ENCODE measurements at places on chromosomes 5 and 9. TPM values are rescaled to one million over a fixed set of nuclear protein-coding genes. Genes with fewer than 3 reads are reported as not detected.

- no peak for DNase-seq
Measured at GRCh38 chr5:173909199-173909598, 21.1 kb downstream of the CPEB4 start.

DNA sequence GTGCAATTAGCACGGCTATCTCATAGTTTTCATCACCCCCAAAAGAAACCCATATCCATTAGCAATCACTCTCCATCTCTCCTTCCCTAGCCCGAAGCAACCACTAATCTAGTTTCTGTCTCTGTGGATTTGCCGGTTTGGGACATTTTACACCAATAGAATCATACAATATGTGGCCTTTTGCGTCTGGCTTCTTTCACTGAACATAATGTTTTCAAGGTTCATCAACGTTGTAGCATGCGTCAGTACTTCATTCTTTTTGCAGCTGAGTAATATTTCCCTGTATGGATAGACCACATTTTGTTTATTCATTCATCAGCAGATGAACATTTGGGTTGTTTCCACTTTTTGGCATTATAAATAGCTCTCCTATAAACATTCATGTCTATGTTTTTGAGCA is 75.4 kb upstream of the TBC1D2 start:
- DNase-seq = no peak

- DNase-seq = no peak
Measured at GRCh38 chr5:58037899-58038298, 422.0 kb downstream of the PLK2 start.

DNA sequence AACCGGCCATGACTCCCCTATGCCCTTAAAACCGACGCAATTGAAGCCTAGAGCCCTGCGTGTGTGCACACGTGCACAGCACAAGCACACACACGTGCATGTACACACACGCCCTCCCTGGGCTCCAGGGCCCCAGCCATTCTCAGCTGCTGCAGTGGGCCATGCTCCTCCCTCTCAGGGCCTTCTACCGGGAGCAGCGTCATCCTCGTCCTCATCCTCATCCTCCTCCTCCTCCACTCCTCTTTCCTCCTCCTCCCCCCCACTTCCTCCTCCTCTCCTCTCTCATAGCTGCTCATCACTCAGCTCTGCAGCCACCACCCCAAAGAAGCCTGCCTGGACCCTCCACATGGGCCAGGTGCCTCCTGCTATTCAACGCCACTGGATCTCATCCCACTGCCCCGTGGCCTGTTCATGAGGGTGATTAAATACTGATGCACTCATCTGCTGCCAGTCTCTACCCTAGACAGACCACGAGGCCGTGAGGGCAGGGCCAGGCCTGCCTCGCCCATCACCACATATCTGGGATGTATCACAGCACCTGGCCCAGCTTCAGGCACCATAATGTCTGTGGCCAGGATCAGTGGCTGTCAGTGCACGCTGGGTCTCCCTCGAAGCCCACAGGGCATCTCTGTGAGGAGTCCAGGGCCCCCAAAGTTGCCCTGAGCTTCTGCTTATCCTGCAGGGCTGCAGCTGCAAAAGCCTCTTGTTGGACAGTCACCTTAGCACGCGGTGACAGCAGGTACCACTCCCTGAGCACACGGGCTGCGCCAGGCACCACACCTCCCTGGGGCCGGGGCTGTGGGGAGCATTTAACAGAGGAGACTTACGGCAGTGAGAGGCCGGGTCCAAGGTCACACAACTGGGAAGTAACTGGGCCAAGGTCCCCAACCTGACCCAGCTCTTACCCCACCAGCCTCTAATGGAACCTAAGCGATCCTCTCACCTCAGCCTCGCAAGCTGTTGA is 9.8 kb downstream of the FAM78A start:
- peak; percentile 81 for DNase-seq

- DNase-seq = no peak
Measured at GRCh38 chr9:129194221-129194620, 16.2 kb upstream of the IER5L start.

- DNase-seq = no peak
Measured at GRCh38 chr9:81035171-81035570, 654.2 kb downstream of the TLE1 start.

- no peak for DNase-seq
Measured at GRCh38 chr5:80206282-80206681, 49.6 kb downstream of the SERINC5 start.

Gene PAX5
- 0.51 TPM for total RNA-seq

Gene STXBP1
- total RNA-seq = 15.9 TPM

Gene PCDHB5
- not detected for total RNA-seq
